ENCODE measurements at places on chromosomes 3 and 15.

DNA sequence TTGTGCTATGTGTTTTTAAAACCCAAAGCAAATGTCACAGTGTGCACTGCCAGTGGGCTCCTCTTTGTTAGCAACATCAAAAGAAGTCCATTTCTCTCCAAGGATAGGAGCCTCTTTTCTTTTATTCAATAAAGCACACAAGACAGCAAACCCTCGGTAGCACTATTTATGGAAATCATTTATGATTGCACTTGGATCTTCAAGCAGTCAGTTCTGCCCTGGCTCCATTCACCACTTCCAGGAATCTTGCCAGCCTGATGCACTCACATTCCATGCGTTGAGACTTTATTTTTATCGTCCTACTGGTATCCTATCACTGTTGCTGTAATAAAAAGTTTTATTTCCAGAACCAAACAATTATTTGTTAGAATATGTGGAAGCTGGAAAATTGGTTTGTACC lies 412.1 kb downstream of the TBL1XR1 start:
- no peak for DNase-seq

DNA sequence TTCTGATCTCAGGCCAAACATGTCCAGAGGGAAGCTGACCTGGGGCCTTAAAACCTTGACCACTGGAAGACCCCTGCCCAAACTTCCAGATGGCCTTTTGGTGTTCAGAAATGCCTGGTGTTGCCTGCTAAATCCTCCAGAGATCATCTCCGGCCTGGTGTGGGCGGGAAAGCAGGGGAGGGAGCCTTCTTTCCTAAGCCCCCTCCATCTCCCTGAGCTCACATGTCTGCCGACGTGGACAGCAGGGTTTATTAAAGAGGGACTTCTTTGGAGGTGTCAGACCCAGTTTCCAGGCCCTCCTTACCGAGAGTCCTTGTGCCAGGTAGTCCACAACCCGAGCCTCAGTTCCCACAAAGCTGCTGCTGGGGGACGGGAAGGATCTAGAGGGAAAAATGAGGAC lies 55.9 kb upstream of the SLC6A1 start:
- no peak for DNase-seq

DNA sequence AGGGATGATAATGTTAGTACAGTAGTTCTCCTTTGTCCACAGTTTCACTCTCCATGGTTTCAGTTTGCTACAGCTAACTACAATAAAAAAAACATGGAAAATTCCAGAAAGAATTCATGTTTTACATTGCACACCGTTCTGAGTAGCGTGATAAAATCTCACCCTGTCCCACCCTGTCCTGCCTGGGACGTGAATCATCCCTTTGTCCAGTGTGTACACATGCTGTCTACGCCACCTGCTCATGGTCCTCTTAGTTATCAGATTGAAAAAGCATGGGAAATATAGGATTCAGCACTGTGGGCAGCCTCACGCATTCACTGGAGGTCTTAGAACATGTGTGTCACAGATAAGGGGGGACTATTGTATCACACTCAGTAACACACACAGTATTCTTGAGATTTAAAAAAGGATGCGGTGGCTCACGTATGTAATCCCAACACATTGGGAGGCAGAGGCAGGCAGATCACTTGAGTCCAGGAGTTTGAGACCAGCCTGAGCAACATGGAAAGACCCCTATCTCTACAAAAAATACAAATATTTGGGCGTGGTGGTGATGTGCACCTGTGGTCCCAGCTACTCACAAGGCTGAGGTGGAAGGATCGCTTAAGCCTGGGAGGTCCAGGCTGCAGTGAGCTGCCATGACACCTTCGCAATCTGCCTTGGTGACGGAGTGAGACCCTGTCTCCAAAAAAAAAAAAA lies 8.7 kb upstream of the FLNB start:
- DNase-seq: no peak

GRCh38 chr15:82830427-82831173 lies 21.2 kb downstream of the WHAMM start:
- no peak for DNase-seq

GRCh38 chr15:38868326-38869114 lies 303.9 kb upstream of the RASGRP1 start:
- no peak for DNase-seq

- DNase-seq: no peak
Observed at GRCh38 chr3:37527361-37527760, 334.3 kb upstream of the CTDSPL start.

DNA sequence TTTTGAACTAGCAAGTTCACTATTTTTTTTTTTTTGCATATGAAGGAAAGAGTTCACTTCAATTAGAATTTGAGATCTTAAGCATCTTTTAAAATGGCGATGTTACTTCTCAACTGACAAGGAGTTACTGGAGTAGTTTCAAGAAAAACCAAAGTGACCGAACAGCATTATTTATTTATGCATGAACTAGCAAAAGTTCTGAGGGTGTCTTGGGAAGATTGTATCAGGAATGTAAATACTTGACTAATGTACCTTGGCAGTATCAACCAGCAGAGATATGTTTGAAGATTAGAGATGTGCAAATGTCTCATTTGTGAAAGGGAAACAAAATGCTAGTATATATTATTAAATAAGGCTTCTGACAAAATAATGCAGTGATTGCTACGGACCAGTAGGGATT lies 203.9 kb downstream of the KBTBD8 start:
- DNase-seq: no peak

- no peak for DNase-seq
Observed at GRCh38 chr3:156648086-156648485, 26.3 kb upstream of the TIPARP start.

GRCh38 chr15:68644996-68645395 lies 66.2 kb downstream of the CORO2B start:
- DNase-seq: no peak

GRCh38 chr3:56368846-56369245 lies 99.4 kb downstream of the ERC2 start:
- no peak for DNase-seq

DNA sequence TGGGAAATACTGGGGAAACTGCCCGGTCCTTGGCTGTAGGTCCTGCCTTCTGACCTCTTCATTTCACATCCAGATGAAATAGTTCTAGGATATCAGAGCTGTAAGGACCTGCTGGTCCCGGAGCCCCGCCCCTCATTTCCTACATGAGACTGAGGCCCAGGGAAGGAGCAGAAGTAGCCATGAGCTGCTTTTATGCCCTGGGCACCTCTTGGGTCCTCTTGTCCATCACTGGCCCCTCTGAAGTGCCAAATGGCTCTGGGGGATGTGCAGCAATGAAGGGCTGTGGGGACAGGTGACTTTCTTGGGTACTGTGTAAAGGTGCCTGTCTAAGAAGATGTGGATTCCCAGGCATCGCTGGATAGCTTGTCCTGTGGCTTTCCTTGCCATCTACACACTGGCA lies 40.3 kb upstream of the ESYT3 start:
- DNase-seq: no peak

DNA sequence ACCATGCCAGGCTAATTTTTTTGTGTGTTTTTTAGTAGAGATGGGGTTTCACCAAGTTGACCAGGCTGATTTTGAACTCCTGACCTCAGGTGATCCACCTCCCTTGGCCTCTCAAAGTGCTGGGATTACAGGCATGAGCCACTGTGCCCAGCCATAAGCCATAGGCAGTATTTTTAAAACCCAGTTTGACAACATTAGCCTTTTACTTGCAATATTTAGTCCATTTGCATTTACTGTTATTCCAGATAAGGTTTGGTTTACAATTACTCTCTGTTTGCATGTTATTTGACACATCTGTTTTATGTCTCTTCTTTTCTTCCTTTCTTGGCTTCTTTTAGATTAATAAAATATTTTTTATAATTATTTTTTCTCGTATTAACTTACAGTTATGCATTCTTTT lies 83.6 kb upstream of the EPHB3 start:
- DNase-seq: no peak

DNA sequence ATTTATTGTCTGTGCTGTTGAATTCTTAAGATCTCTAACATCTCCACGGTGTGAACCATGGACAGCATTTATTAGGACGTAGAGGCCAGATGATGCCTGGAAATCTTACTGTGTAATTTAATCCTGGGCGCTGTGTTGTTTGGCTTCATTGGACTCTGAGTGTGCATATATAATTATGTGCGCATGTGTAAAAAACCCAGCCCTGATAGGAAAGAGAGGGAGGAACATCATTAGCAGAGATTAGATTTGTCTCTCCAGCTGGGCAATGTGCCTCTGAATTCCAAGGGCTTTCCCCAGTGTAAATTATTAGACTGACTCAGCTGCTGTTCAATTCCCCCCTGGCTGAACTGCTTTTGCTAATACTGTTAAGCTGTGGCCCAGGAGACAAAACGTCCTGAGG lies 39.6 kb downstream of the MAP3K13 start:
- no peak for DNase-seq

DNA sequence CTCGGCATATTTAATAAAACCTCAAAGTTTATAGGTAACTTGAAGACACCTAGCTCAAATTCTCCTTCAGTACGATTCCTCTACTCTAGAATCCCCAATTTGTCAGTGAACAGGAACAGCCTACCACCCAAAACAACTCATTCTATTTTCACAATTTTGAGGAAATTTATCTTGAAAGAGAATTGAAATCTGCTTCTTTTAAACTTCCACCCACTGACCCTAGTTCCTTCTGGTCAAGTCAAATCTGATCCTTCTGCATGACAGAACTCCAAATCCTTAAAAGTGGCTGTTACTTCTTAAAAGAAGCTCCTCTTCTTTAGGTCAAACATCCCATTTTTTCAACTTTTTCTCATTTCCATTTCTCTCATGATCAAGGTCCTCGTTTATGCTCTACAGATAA lies 4.4 kb downstream of the GABPB1 start:
- DNase-seq: no peak

DNA sequence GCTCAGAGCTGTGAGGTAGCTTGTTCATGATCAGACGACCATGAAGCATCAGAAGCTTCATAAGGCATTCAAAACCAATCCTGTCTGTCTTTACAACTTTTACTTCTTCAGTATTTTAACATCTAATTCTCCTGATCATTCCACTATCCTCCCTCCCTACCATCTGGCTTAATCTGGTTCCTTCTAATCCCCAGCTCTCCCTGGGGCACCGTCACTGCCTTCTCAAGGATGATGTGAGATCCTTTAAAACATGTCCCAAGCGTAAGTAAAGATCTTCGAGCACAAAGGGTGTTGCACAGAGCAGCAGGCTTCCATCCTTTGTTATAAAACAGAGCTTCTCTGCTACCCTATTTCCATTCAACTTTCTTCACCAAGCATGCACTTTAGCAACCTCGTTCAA lies 362.7 kb upstream of the ARRDC4 start:
- no peak for DNase-seq

DNA sequence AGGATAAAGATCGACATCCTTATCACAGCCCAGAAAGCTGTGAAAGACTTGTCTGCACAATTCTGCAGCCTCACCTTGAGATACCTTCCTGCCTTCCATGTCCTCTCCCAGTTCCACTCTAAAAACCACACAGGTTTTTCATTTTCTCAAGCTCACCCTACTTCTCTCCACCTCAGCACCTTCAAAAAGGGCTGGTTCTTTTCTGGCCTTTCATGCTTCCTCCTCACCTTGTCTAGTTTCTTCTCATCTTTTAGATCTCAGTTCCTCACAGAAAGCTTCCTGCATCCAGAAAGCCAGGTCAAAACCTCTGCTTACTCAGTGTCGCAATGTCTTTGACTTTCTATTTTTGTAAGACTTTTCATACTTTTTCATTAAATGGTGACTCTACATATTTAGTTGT lies 140.2 kb upstream of the STT3B start:
- no peak for DNase-seq

GRCh38 chr3:134597390-134597970 lies 53.3 kb downstream of the KY start:
- DNase-seq: no peak

- no peak for DNase-seq
Observed at GRCh38 chr3:149848238-149848637, 35.2 kb downstream of the RNF13 start.

- DNase-seq: no peak
Observed at GRCh38 chr3:14520967-14521366, 19.2 kb downstream of the GRIP2 start.

DNA sequence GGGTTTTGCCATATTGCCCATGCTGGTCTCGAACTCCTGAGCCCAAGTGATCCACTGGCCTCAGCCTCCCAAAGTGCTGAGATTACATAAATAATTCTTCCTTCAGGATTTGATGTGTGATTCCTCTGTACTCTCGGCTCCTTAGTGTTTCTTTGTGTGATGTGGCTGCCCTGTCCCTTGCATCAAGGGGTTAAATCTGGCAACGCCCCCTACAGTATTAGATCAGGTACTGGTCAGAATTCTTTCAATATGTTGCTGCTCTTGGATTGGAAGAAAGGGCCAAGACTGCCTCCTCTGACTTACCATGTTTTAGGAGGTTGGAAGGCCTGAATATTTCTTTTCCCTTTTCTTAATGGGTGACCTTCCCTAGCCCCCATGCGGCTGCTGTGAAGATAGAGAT lies 390.6 kb upstream of the WNT5A start:
- no peak for DNase-seq

DNA sequence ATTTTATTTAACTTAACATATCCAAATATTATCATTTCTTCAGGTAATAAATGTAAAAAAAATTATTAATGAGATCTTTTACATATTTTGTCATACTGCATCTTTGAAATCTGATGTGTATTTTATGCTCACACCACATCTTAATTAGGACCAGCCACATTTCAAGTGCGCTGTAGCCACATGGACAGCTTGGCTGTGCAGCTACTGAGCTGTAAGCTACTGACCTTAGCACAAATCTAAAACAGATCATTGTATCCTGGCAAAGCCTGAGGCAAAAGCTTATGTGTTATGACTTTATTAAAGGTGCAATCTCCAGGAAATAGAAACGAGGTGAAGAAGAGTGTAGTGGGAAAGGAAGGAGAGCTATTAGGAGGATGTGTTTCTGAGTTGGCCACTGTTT lies 126.7 kb upstream of the UBE2E2 start:
- no peak for DNase-seq

DNA sequence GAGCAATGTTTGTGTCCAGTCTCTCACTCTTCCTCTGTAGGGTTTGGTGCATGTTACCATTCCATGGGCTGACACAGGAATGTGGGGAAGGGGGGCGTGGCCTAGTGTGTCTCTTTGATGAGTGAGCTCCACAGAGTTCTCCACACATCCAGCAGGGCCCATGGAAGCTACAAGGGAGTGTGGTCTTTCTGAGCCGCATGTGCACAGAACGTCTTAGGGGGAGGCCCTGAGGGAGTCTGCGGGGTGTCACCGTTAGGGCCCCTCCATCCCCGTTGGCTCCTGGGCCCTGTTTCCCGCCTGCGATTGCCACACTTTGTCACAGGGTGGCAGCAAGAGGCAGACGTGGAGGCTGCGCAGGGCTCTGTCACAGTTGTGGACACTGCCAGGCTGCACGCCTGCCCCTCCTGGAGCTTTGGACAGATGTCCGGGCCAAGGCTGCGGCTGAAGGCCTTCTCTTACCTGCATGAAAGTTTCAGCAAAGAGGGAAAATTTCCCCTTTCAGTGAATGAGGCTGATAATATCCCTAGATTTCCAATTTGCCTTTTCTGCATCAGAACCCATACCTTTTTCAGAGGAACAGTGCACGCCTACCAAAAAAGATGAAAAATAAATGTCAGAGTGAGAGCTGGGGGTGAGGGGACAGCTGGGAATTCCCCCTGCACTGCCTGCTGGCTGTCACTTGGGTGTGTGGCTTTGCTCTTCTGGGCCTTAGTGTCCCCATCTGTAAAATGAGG lies 24.3 kb downstream of the CACNA2D3 start:
- DNase-seq: no peak

Data from activated T-helper 1 cell treated with anti-CD3 and anti-CD28 coated beads, Interleukin-2, amount 50 U/mL, for 16 hours (primary cell).